Effector CD8-positive, alpha-beta T cell (primary cell): ENCODE measurements at places on chromosomes 6 and 20.
A peak's percentile ranks its signal among the peaks of the same experiment; 100 is the strongest.

- DNase-seq: no peak
Observed at GRCh38 chr6:31042806-31043205, 32.5 kb downstream of the MUC22 start.

- DNase-seq: no peak
Observed at GRCh38 chr6:124040655-124041054, 237.0 kb downstream of the NKAIN2 start.

GRCh38 chr6:142857796-142858555 lies 87.0 kb downstream of the HIVEP2 start:
- peak; percentile 12 for DNase-seq

DNA sequence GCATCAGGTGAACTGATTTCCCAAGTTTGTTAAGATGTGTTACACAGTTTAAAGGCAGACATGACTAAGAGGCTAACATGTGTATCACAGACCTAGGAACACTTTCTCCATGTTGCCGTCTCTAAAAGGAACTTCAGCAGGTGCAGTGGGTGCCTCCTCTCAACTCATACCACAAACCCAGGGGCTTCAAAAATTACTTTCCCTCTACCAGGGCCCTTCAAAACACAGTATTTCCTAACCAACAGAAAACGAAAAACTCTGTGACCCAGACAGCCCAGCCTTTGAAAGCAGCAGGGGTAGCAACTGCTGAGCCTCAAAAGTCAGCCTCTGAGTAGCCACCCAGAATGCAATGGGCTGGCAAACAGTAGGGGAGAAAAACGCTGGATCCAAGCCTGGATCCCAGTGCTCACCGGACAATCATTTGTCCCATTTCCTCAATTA lies 28.5 kb downstream of the B4GALT5 start:
- DNase-seq: no peak

DNA sequence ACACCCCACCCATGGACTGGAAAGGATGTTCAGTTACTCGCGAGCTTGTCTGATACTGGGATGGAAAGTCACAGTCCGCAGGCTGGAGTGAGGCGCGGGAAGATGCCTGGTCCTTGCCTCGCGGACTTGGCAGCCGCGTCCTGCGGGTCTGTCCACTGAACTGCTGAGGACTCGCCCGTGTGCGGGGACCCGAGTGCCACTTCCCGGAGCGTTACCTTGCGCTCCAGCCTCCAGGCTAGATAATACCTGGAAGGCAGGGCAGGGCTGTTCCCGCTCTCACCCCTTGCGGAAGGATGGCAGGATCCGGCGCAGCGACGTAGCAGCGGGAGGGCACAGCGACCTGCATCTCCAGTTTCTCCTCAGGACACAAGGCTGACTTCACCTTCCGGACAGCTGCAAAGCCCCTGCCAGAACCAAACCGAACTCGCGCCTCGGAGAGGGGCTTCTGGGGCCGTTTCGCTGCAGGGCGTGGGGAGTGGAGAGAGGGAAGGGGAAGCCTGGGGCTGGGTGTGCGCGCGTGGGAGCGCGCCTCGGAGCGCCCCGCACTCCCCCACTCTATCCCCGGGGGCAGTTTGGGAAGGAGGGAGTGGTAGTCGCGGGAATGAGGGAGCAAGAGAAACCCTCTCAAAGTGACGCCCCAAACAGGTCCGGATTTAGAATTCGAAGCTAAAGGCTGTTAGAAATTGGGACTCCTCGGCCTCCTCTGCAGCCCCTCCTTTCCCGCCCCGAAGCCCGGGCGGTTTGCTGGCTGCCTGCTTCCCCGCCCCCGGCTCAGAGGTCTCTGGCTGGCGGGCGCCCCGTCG lies at the start of gene KCNQ5:
KCNQ5 (plus strand) TSS at position 774 of the 803 bp plus-strand sequence.
- no peak for DNase-seq

GRCh38 chr6:142542704-142543233 lies 241.0 kb downstream of the ADGRG6 start:
- no peak for DNase-seq

DNA sequence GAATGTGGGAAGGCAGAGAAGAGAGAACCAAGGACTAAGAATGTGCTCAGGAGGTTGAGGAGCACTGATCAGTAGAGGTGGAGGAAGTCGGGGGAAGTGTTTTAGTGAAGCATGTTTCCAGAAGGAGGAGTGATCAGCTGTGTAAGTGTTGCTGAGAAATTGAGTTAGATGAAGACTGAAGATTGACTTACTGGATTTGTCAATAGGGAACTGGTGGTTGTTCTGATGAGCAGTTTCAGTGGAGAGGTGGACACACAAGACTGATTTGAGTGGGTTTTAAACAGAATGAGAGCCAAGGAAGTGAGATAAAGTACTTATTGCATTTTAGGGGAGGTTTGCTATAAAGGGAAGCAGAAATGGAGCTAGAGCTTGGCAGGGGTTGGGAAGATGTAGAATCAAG lies 182.6 kb downstream of the CDKAL1 start:
- no peak for DNase-seq

DNA sequence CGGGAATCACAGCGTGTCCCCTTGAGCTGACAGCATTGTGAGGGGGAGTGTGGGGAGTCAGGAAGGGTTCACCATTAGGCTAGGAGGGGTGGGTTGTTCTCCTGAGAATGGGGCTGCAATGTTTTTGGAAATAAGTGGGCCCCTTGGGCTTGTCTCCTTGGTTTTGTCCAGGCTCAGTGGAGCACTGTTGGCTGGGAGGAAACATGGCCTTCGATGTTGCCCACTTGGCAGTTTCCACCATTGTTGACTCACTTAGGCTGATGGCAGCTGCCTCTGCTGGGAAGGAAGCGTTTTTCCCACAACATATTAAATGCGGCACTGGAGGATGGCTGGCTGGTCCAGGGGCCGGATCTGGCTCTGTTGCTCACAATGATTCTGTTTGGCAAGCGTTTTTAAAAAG lies 512.1 kb downstream of the QKI start:
- no peak for DNase-seq
